ENCODE measurements at places on chromosomes 4 and X.

GRCh38 chr4:75630174-75630936, at the start of gene CDKL2:
Gene CDKL2 (minus strand): TSS chr4:75630528. CDS start chr4:75625988, 4,540 bp downstream.
- H3K27me3 ChIP-seq: no peaks in the 10 kb centered on the region
- H3K27ac ChIP-seq: peak within 1 kb of the TSS; percentile 47
- peak within 1 kb of the TSS; percentile 63 for H3K4me3 ChIP-seq
- peak; percentile 91 for DNase-seq
- no peaks in the 10 kb centered on the region for H3K36me3 ChIP-seq

GRCh38 chr4:108763226-108763593, 357 bp upstream of the ETNPPL start:
- no peak for DNase-seq
- H3K36me3 ChIP-seq: no peaks in the 10 kb centered on the region
- H3K27me3 ChIP-seq: peaks cover 10% of the 10 kb centered on the region
- H3K4me1 ChIP-seq: no peaks in the 10 kb centered on the region
- no peak overlapping the region for H3K27ac ChIP-seq

DNA sequence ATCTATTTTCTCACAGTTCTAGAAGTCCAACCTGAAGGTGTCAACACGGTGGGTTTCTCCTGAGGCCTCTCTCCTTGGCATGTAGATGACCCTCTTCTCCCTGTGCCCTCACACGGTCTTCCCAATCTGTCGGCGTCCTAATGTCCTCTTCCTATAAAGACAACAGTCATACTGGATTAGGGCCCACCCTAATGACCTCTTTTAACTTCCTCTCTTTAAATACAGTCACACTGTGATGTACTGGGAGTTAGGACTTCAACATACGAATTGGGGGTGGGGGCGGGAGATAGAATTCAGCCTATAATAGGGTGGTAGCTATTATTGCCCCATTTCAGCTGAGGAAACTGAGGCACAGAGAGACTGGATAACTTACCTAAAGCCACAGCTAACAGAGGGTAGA, 70.2 kb downstream of the SMIM20 start:
- no peaks in the 10 kb centered on the region for H3K27me3 ChIP-seq
- no peak for DNase-seq
- H3K27ac ChIP-seq: no peak overlapping the region
- no peaks in the 10 kb centered on the region for H3K4me1 ChIP-seq
- H3K36me3 ChIP-seq: no peaks in the 10 kb centered on the region

DNA sequence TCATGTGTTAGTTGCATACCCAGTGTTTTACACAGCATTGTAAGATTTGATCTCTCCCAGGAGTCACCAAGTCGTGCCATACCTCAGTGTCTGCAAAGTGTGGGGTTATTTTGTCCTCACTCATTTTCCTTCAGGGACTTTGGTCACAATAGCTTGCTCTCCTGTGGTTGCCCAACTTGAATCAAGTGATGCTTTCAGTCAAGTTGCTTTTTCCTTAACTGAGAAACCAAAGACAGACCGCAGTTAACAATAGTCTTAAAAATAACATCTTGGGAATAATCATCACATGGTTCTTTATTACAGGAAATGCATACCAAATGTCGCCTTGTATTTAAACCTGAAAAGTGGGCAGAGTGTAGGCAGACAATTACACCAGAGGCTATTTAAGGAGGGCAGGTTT, 44.5 kb upstream of the NDP start:
- H3K27me3 ChIP-seq: no peaks in the 10 kb centered on the region
- H3K4me3 ChIP-seq: no peak overlapping the region
- H3K27ac ChIP-seq: no peak overlapping the region
- DNase-seq: no peak
- H3K4me1 ChIP-seq: no peaks in the 10 kb centered on the region

DNA sequence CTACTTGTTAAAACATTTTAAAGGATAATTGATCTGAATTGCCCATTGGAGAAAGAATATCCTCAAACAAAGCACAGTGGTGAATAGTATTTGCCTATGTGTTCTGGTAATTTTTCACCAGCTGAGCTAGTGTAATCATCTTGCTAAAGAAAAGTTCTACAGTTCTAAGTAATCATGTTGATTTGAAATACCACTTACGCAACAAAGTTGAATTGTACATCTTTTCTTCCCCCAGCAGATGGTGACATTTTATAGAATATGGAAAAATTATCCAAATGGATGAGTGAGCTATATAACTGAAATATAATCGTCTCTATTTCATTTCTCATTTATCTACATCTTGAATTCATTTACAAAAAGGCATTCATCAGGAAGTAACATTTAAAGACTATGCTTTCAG, 9.7 kb upstream of the ZNF674 start:
- DNase-seq: no peak
- H3K27ac ChIP-seq: no peak overlapping the region
- H3K36me3 ChIP-seq: no peaks in the 10 kb centered on the region
- H3K27me3 ChIP-seq: no peaks in the 10 kb centered on the region

DNA sequence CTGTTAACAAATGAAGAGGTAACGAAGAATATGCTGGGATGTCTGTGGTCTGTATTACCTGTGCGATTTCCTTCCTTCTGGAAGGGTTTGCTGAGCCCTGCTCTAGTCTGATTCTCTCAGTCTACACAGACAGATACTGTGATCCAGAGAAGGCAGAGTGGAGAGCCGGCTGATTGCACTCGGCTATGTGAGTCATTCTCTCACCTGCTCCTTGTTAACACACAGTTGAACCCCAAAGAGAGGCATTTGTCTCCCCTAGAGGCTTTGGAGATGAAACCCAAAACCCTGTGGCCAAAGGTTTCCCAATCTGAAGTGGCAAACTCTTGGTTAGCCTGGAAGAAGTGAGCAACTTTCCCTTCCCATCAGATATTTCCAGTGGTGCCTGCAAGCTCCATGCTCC, 78.1 kb upstream of the GPC4 start:
- H3K4me3 ChIP-seq: no peak overlapping the region
- no peak for DNase-seq

GRCh38 chr4:4614925-4615678, 73.3 kb upstream of the STX18 start:
- no peak overlapping the region for H3K4me3 ChIP-seq
- no peaks in the 10 kb centered on the region for H3K27me3 ChIP-seq
- no peaks in the 10 kb centered on the region for H3K4me1 ChIP-seq
- H3K36me3 ChIP-seq: no peaks in the 10 kb centered on the region

GRCh38 chrX:7146703-7147412, 654 bp upstream of the STS start:
- H3K4me1 ChIP-seq: peaks cover 5% of the 10 kb centered on the region
- H3K4me3 ChIP-seq: peak overlapping the region; percentile 92
- H3K27ac ChIP-seq: peak overlapping the region; percentile 68
- no peaks in the 10 kb centered on the region for H3K27me3 ChIP-seq
- DNase-seq: no peak

DNA sequence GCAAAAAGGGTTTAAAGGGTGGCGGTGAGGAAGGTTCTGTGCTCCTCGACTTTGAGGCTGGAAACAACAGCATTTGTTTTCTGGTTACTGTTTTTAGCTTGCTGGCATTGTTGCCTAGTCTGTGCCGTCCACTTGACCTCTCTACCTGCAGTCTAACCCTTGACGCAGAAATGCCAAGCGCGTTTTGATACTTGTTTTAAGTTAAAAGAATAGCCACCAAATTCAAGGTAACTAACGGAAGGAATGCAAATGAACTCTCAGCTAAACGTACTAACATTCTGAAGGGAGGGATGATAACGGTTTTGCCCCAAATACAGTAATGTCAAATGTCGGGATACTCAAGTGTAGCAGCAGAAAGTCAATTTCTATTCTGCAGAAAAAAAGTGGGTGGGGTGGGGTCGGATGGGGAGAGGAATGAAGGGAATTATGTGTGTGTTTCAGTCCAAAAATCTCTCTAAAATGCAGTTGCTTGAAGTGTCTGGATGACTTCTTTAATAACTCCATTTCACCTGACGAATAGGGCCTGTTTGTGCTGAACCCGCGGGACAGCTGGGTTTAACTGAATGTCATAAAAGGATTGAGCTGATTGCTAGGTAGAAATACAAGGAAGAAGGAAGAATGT, 3.4 kb upstream of the NKX6-1 start:
- no peaks in the 10 kb centered on the region for H3K36me3 ChIP-seq
- H3K4me3 ChIP-seq: no peak overlapping the region
- peaks cover 58% of the 10 kb centered on the region for H3K27me3 ChIP-seq
- no peak overlapping the region for H3K27ac ChIP-seq
- no peak for DNase-seq

DNA sequence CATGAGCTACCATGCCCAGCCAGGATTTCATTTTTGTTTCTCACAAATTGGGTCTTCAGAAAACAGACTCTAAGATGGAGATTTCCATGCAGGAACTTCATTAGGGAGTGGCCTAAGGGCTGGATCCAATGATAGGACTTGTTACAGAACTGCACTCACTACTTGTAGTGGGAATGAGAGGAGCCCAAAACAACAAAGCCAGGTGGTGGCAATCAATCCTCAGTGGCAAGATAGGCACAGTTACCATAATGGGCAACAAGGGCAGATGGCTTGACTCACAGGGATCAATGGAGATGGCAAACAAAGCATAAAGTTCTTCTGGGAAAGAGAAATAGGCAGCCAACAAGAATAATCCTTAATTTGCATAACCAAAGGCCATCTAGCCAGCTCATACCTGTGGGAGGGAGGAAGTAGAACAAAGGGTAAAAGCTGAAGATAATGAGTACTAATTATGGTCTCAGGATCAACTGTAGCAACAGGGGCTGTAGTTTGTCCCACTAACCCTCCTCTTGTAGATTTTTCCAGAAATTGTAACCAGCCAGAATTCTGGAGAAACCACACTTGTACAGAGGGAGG, 72.8 kb upstream of the MAPK10 start:
- no peaks in the 10 kb centered on the region for H3K4me1 ChIP-seq
- H3K27ac ChIP-seq: no peak overlapping the region
- DNase-seq: no peak
- H3K36me3 ChIP-seq: no peaks in the 10 kb centered on the region
- H3K4me3 ChIP-seq: no peak overlapping the region

- no peak for DNase-seq
- H3K4me3 ChIP-seq: no peak overlapping the region
- no peaks in the 10 kb centered on the region for H3K27me3 ChIP-seq
- no peak overlapping the region for H3K27ac ChIP-seq
- H3K4me1 ChIP-seq: peaks cover 14% of the 10 kb centered on the region
- no peaks in the 10 kb centered on the region for H3K36me3 ChIP-seq
Measured at GRCh38 chrX:20418379-20419150, 151.9 kb upstream of the RPS6KA3 start.

- no peaks in the 10 kb centered on the region for H3K27me3 ChIP-seq
- H3K27ac ChIP-seq: no peak overlapping the region
- H3K4me1 ChIP-seq: no peaks in the 10 kb centered on the region
- no peak for DNase-seq
Measured at GRCh38 chrX:117996918-117997480, 119.6 kb downstream of the KLHL13 start.

- no peaks in the 10 kb centered on the region for H3K27me3 ChIP-seq
- H3K4me1 ChIP-seq: peaks cover 6% of the 10 kb centered on the region
- H3K4me3 ChIP-seq: peak overlapping the region; percentile 73
- H3K36me3 ChIP-seq: no peaks in the 10 kb centered on the region
Measured at GRCh38 chrX:118346258-118347094, 570 bp downstream of the WDR44 start.
